ENCODE measurements at places on chromosomes 13 and 19.
A peak's percentile ranks its signal among the peaks of the same experiment; 100 is the strongest.

- DNase-seq, result peak; percentile 17
Measured at GRCh38 chr13:60329221-60329923, 67.6 kb upstream of the TDRD3 start.

- no peak for DNase-seq
Measured at GRCh38 chr19:11364935-11365334, 9.5 kb upstream of the SWSAP1 start.

- DNase-seq, result no peak
Measured at GRCh38 chr13:82758044-82758443, 1124.2 kb downstream of the SLITRK1 start.

GRCh38 chr19:46659151-46660007 is 1.6 kb downstream of the DACT3 start:
- DNase-seq, result no peak

DNA sequence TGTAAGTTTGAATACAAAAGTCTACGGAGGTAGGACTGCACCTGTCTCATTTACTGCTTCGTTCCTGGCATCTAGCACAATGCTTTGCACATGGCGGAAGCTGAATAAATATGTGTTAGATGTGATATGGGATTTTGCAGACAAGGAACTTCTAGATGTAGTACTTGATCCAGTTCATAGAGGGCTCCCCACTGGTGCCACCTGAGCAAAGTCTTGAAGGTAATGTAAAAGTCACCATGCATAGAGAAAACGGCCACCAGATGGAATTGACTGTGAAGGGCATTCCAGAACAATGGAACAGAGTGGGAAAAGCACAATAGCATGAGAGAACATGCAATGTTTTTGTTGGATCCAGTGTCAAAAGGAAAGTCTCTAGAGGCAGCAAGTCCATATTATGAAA is 209.3 kb downstream of the HS6ST3 start:
- DNase-seq, result no peak

- DNase-seq, result no peak
Measured at GRCh38 chr19:53531457-53531856, 6.5 kb upstream of the ZNF331 start.
